Midbrain (tissue), 1 donor: ENCODE measurements at places on chromosomes 6 and 20.

DNA sequence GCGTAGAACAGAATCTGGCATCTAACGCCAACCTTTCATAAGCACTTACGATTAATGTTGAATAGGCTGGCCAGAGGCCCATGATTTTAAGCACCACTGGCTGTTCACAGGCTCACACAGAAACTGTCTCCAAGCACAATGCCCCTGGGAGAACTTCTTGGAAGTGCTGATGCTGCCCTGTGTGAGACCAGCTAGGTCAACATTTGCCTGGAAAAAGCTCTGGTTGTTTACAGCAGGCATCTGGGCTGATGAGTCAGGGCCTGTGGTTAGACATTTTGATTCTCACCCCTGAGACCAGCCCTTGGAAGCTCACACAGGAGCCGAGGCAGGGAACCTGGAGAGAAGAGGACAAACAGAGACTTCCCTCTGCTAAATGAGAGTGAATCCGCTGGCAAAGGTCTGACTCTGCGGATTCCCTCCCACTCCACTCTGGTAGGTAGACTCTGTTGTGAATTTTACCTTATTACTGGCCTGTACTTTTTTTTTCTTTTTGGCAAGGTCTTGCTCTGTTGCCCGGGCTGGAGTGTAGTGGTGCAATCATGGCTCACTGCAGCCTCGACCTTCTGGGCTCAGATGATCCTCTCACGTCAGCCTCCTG, 6.8 kb upstream of the SULF2 start:
- no peak for DNase-seq

DNA sequence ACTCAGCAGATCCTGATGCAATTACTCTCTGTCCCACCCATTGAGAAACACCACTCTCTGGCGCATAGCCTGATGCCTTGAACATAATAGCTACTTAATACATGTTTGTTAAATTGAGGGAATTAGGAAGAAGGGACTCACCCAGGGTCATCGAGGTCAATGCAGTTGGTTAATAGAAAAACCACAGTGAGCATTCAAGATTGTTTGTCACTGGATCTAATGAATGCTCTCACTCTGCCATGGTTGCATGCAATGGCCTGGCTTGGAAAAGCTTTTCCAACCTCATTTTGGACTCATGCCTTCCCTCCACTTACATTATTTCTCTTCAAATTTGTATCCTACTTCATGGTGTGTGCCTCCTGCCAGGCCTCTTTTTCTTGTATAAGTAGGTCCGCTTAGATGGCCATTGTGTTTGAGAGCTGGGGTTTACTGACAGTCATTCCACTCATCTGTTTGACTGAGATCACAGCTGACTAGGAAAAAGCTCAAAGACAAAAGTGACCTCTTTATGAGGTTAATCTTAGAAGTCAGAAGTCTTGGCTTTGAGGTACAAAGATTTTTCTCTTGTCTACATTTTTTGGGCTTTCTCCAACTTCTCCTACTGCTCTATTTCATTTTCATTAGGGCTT, 154.8 kb upstream of the RAB32 start:
- no peak for DNase-seq

- DNase-seq: no peak
These were observed 197.8 kb downstream of the OGFRL1 start for GRCh38 chr6:71486461-71486860.

DNA sequence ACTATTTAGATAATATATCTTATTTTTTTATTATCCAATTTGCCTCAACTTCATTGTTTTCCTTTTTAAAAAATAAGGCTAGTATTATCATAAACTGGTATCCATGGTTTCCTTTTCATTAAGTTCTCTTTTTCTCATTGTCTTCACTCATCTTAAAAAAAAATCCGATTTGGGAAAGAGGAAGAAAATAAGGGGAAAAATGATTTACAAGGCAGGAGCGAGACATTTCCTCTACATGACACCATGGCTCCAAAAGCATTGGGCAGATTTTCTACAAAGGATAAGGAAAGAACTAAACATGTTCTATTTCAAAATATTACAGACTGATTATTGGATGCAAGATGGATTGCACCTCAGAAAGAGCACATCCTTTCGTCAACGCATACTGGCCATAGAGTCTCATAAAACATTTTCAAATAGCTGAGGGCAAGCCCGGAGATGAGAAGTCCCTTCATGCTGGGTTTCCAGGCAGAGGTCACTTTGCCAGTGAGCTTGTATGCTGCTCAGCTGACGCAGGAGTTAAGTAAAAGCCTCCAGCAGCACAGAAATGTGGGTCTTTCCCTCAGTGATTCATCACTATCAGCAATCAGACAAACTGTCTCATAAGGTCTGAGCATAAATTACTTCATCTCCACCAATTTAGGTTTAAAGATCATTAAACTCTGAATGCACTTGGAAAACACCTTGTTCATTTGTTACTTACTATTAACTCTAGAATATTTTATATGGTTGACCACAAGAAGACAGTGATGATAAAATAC, 129.0 kb upstream of the TNFAIP3 start:
- DNase-seq: no peak

- DNase-seq: no peak
These were observed 24.6 kb upstream of the CSNK2A1 start for GRCh38 chr20:568097-568652.

GRCh38 chr6:111663692-111664564, 58.2 kb upstream of the TRAF3IP2 start:
- DNase-seq: peak; percentile 37

GRCh38 chr20:60470366-60470765, 512.1 kb downstream of the CDH26 start:
- no peak for DNase-seq

DNA sequence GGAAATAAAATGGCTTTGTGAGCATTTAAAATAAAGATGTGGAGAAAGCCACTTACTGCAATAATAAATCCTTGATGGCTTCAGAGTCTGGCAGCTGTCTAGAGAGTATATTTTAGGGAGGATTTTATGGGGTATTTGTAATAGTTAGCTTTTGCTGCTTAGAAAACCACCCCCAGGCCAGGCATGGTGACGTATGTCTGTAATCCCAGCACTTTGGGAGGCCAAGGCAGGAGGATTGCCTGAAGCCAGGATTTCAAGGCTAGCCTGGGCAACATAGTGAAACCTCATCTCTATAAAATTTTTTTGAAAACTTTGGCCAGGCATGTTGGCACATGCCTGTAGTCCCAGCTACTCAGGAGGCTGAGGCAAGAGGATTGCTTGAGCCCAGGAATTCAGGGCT, 63.8 kb downstream of the ISM1 start:
- no peak for DNase-seq

- no peak for DNase-seq
These were observed 148.5 kb downstream of the RNGTT start for GRCh38 chr6:88814909-88815308.

GRCh38 chr6:43966853-43967718, 160.2 kb downstream of the MRPL14 start:
- no peak for DNase-seq

DNA sequence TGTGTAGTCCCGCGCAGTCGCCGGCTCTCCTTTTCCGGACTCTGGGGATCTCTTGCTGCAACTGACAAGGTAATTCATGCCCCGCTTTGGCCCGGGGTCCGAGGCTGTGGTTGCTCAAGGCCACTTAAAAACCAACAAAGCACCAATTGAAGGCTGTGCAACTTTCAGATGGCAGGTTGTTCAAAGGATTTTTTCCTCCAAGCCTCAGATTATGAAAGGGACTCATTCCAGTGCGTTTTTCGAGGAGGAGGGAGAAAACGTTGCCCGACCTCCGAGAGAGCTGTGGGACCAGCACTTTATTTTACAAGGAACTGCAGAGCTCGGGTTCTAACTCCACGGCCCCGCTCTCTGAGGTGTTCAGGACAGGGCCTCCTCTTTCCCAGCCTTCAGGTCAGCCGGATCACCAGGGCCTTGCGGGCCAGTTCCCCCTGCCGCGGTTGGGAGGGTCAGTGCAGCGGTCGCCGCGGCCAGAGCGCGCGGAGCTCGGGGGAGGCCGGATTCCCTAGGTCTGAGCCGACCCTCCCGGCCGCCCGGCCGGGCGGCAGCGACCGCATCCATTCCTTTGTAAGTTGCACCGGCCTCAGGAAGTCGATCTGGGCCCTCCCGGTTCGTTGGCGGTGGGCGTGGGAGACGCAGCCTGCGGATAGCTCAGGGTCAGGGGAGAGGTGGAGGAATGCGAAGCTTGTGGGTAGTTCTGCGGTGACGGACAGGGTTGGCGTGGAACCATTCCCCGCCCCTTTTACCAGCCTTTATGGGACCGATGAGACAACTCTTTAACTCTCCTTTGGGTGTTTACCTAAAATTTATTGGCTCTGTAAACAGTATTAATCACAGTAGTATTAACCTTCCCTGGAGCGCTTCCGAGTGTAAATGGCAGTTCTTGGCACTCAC, 1.6 kb downstream of the UTRN start:
- DNase-seq: no peak

DNA sequence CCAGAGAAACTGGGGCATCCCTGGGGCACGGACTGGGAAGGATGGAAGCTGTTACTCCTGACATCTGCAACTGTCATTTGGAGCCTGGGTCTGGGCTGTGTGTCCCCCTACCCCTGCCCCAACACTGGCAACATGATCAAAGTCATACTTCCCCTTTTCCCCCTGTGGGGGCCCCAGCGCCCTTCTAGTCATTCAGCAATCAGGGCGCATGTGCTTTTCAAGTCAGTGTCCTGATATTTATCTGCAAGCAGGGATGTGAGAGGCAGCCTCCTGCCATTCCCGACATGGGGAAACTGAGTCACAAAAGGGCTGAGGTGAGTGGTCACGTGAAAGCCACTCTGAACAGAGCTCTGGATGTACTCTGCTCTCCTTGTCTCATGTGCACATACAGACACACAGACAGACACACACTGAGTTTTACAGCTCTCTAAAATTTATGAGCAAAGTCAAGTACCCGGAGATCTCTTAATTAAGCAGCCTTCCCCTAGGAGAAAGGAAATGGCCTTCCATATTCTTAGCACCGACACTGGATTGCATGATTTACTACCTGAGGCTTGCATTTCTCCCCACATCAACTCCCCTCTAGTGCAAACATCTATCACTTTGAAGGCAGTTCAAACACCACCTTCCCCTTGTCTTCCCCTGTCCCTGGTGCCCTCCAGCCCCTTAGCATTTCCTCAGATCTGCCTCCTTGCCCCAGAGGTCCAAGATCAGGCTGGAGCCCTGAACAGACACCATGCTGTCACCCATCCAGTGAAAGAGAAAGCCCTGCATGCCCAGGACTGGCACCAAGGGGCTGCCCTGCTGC, 170.7 kb downstream of the CDC5L start:
- no peak for DNase-seq

- no peak for DNase-seq
These were observed 50.3 kb downstream of the AIG1 start for GRCh38 chr6:143110996-143111395.

DNA sequence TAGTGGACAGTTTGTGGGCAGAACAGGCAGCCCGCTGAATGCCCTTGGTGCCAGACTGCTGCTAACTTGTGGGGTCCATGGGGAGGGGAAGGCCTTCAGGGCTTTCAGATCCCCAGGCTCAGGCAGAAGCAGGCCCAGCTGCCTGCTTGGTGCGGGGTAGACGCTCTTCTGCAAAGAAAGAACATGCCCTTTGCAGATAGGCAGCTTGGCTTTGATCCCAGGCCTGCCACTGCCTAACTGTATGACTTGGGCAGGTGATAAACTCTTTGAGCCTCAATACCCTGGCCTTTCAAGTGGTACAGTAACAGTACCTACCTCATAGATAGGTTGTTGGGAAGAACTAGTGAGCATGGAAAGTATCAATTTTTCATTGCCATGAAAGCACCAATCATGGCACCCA, 28.4 kb downstream of the CHMP4B start:
- DNase-seq: no peak

DNA sequence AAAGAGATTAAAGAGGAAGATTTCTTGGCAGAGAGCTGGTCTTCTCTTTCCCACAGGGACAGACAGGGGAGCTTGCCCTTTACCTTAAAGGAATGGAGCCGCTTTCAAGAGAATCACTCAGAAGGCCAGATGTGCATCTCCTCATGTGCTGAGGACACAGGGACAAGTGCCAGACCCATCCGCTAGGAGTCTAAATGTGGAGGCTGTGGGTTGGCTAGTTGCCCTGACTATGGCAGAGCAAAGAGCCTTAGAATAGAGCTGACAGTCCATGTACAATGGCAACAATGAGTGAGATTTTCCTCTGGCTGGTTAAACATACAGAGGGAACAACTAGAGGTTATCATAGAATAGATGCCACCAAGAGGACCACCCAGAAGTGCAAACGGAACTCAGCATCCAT, 7.3 kb upstream of the DOK5 start:
- DNase-seq: no peak

DNA sequence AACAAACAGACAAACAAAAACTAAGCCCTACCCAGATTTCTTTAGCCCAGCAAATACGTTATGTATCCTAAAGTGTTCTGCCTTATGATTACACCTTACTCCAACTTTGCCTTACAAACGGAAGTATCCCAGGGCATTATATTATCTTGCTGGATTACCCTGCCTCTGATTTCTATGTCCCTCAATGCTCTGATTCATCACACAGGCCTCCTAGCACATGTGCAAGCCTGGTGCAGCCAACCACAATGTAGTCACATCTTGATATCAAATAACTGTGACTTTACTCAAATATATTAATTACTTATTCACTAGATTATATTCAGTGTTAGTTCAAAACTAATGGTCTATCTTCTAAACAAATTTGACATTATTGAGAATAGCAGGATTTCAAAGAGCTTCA, 598.6 kb downstream of the TBC1D32 start:
- no peak for DNase-seq

DNA sequence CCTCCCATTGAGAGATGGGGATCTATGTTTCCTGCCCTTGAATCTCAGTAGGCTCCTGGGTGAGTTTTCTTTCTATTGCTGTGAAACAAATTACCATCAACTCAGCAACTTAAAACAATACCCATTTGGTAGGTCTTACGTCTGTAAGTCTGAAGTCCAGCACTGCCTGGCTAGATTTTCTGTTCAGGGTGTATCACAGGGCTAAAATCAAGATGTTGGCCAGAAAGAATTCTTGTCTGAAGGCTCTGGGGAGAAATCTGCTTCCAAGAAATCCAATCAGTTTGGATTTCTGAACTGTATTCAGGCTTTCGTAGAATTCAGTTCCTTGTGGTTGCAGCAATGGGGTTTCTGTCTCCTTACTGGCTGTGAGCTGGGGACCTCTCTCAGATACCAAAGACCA, 99.6 kb upstream of the SLC24A3 start:
- no peak for DNase-seq

DNA sequence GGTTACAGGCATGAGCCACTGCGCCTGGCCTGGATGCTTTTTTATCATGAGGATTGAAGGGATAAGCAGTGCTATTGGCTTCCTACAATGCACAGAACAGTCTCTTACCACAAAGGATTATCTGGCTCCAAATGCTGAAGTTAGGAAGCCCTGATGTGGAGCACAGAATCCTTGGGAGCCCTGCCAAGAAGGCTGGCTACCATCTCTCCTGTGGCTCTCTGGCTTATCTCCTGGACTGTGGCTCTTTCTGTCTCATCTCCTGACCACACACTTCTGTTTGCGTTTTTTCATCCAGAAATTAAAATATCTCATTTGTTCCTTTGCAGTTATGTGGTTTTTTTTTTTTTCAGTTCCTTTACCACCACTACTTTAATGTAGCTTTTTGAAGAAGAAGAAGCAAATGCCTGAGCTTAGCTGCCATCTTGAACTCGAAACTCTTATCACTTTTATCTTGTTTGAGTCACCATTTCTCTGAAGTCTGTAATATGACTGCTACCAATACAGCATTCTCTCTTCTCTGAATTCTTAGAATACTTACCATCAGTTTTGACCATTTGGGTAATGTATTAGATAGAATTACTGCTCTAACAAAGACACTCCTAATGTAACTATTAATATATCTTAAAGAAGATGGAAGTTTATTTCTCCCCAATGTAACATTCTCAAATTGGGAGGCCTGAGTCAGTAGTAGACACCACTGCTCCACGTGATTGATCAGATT, 1044.7 kb downstream of the KIF16B start:
- no peak for DNase-seq
